ENCODE measurements at places on chromosomes 12 and 14. TPM values are rescaled to one million over a fixed set of nuclear protein-coding genes. Genes with fewer than 3 reads are reported as not detected.
A peak's percentile ranks its signal among the peaks of the same experiment; 100 is the strongest.

DNA sequence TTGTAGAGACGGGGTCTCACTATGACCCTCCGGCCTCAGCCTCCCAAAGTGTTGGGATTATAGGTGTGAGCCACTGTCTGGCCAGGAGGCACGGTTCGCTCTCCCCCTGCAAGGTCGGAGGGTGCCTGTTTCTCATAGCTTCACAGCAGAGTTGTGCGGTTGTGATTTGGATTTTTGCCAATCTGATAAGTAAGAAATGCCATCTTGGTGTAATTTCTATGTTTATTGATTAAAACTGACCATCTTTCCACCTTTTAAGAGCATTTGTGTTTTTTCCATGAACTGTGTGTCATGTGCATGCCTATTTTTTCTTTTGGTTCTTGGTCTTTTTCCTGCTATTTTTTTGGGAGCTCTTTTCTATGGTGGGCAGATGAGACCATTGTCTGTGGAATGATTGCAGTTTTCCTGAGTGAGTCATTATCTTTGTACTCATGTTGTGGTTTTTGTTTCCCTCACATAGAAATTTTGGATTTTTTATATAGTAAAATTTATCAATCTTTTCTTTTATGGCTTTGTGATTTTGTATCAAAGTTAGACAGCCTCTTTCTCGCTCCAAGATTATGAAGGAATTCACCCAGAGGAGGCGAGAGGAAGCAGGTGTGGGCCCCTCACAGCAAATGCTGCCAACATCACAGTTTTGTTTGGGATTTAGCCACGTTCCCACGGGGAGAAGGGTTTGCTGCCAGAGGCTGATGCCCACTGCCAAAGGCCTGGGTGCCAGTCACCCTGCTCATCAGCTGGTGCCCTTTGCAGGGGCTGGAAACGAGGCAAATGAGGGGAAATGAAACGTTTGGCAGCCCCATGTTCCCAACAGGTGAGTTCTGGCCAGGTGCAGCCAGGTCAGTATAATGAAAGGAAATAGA lies 47.2 kb downstream of the RFX4 start:
- no peaks in the 10 kb centered on the region for H3K27me3 ChIP-seq
- no peak overlapping the region for H3K27ac ChIP-seq
- H3K4me1 ChIP-seq = no peaks in the 10 kb centered on the region
- no peak for DNase-seq
- H3K4me3 ChIP-seq = no peak overlapping the region
- H3K36me3 ChIP-seq = no peaks in the 10 kb centered on the region

GRCh38 chr12:64678248-64678647 lies 68.0 kb downstream of the RASSF3 start:
- no peak overlapping the region for H3K27ac ChIP-seq
- no peaks in the 10 kb centered on the region for H3K27me3 ChIP-seq
- no peak overlapping the region for H3K4me3 ChIP-seq
- no peaks in the 10 kb centered on the region for H3K4me1 ChIP-seq
- no peak for DNase-seq

DNA sequence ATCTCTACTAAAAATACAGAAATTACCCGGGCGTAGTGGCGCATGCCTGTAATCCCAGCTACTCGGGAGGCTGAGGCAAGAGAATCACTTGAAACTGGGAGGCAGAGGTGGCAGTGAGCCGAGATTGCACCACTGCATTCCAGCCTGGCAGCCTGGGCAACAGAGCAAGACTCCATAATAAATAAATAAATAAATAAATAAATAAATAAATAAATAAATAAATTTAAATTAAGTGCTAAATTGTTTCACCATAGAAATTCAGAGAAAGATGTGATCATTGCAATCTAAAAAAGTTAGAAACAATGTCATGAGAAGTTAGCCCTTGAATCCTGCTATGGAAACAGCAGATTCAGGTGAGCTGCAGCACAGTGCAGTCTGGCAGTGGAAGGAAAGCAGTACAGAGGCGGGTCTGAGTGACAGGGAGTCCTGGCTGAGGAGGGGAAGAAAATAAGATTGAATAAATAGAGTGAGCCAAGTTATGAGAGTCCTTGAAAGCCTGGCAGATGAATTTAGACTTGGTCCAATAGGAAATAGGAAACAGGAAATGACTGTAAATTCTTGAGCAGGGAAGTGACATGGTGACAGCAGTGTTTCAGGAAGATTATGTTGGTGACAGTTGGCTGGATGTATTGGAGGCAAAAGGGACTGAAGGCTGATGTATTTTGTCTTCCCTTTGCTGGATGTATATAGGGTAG lies 241.5 kb downstream of the GXYLT1 start:
- no peaks in the 10 kb centered on the region for H3K4me1 ChIP-seq
- no peak for DNase-seq
- H3K36me3 ChIP-seq = no peaks in the 10 kb centered on the region
- no peaks in the 10 kb centered on the region for H3K27me3 ChIP-seq
- no peak overlapping the region for H3K27ac ChIP-seq

DNA sequence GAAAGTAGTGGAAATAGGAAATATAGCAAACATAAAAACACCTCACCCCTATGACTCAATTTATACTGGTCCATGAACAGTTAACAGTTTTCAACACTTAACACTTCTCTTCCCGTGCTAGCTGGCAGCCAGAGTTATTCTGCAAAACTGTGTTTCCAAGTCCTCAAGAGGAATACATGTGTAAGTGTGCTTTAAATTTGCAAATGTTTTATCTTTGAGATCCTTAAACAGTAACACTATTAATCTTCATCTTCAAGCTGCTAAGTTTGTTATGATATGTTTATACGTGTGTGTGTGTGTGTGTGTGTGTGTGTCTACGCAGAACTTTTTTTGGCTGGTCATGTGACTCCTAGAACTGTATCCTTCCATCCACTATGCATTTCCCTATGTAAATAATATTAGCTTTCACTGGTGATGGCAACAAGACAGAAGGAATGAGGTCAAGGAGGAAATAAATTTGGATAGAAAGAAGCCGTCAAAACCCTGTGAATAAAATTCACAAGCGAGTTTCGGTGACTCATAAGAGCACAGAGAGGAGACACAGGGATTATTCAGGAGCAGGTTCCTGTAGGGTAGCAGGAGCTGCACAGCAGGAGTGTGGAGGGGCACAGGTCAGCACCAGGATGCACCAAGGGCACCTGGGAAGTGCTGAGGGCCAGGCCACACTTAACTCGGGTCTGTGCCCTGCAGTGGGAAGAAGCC lies 105.9 kb upstream of the ETV6 start:
- H3K27me3 ChIP-seq = no peaks in the 10 kb centered on the region
- DNase-seq = no peak
- no peak overlapping the region for H3K4me3 ChIP-seq
- no peaks in the 10 kb centered on the region for H3K4me1 ChIP-seq
- no peak overlapping the region for H3K27ac ChIP-seq

- no peak for DNase-seq
- H3K36me3 ChIP-seq = no peaks in the 10 kb centered on the region
- H3K4me1 ChIP-seq = no peaks in the 10 kb centered on the region
- no peak overlapping the region for H3K27ac ChIP-seq
- no peaks in the 10 kb centered on the region for H3K27me3 ChIP-seq
These were observed 180.3 kb downstream of the HELB start for GRCh38 chr12:66482351-66483203.

- no peaks in the 10 kb centered on the region for H3K27me3 ChIP-seq
- H3K27ac ChIP-seq = no peak overlapping the region
- no peak for DNase-seq
- no peaks in the 10 kb centered on the region for H3K4me1 ChIP-seq
These were observed 388.6 kb downstream of the CCDC91 start for GRCh38 chr12:28578833-28579252.

- H3K36me3 ChIP-seq = no peaks in the 10 kb centered on the region
- H3K4me3 ChIP-seq = no peak overlapping the region
- no peaks in the 10 kb centered on the region for H3K27me3 ChIP-seq
These were observed 8.4 kb upstream of the SFSWAP start for GRCh38 chr12:131702573-131702877.

GRCh38 chr12:53051058-53051880 lies 1.4 kb downstream of the TNS2 start:
- peak; percentile 92 for DNase-seq
- no peaks in the 10 kb centered on the region for H3K4me1 ChIP-seq
- H3K27ac ChIP-seq = peak overlapping the region; percentile 98
- peaks cover 9% of the 10 kb centered on the region for H3K36me3 ChIP-seq

DNA sequence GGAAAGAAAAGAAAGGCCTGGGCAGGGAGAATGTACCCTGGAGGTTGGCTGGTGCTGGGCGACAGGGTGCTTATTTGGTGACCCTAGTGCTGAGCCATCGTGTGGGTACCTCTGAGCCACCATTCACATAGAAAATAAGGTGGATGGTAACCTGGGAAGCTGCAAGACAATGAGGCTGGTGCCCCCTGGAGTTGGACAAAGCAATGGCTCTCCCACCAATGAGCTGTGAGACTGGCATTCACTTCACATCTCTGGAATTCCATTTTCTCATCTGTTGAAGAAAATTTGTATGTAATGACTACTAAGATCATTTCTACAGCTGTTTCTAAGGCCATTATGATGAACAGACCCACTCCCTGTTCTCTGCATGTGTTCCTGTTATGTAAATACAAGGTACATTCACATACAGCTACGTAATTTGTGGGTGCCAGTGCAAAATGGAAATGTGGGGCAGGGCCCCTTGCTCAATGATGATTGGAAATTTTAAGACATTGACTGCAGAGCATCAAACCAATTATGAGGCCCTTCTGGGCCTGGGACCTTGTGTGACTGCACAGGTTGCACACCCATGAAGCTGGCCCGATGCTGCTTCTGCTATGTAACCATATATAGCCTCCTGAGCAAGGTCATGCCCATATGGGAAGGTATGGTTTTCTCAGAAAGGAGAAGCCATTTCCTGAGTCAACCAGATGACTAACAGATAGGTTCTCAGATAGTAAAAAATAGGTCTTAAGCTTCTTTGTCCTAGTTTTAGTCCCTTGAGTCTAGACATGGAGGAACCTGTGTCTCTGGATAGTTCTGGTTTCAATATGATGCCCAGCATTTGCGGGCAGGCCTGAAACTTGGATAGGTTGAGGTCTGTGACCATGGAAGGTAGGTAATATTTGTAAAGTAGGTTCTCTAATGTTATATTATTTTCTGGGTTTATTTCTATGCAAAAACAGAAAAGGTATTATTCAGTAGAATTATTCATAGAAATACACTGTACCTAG lies 63.4 kb upstream of the IGF1 start:
- no peaks in the 10 kb centered on the region for H3K27me3 ChIP-seq
- no peaks in the 10 kb centered on the region for H3K4me1 ChIP-seq
- H3K36me3 ChIP-seq = no peaks in the 10 kb centered on the region
- H3K4me3 ChIP-seq = no peak overlapping the region
- DNase-seq = no peak

GRCh38 chr12:121799156-121799841 lies 4.5 kb upstream of the SETD1B start:
- H3K4me3 ChIP-seq = peak overlapping the region; percentile 65
- H3K27me3 ChIP-seq = no peaks in the 10 kb centered on the region
- H3K4me1 ChIP-seq = peaks cover 46% of the 10 kb centered on the region
- H3K36me3 ChIP-seq = no peaks in the 10 kb centered on the region
- peak overlapping the region; percentile 100 for H3K27ac ChIP-seq

GRCh38 chr14:72701237-72701565 lies 192.7 kb downstream of the DPF3 start:
- H3K27ac ChIP-seq = no peak overlapping the region
- H3K4me3 ChIP-seq = no peak overlapping the region
- no peaks in the 10 kb centered on the region for H3K36me3 ChIP-seq
- H3K27me3 ChIP-seq = no peaks in the 10 kb centered on the region
- DNase-seq = no peak

GRCh38 chr12:78120866-78121560 lies 290.3 kb downstream of the NAV3 start:
- no peak overlapping the region for H3K4me3 ChIP-seq
- H3K27ac ChIP-seq = no peak overlapping the region
- no peaks in the 10 kb centered on the region for H3K4me1 ChIP-seq
- DNase-seq = no peak
- H3K36me3 ChIP-seq = no peaks in the 10 kb centered on the region

DNA sequence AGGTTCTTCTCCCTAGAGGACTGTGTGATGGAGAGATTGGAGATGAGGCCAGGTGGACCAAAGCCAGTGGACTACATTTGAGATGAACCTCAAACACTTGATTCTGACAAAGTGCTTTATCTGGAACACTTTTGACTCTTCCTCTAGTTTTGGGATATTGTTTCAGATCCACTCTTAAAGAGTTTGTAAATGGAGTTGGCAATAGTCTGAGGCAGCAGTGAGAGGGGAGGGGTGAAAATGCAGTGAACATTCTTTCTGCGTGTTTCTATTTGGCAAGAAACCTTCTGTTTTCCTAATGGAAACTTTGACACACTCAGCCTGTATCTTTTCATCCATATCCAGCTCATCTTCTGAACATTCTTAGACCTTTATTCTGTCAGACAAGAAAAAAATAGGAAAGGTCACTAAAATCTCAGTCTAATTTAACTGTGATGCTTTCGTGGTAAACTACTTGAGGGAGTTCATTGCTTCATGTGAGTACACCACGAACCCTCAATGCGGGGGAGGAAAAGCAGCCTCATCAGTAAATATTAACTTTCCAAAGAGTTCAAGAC lies 57.4 kb upstream of the KCNJ8 start:
- no peaks in the 10 kb centered on the region for H3K4me1 ChIP-seq
- no peaks in the 10 kb centered on the region for H3K36me3 ChIP-seq
- DNase-seq = no peak
- no peaks in the 10 kb centered on the region for H3K27me3 ChIP-seq
- no peak overlapping the region for H3K4me3 ChIP-seq

DNA sequence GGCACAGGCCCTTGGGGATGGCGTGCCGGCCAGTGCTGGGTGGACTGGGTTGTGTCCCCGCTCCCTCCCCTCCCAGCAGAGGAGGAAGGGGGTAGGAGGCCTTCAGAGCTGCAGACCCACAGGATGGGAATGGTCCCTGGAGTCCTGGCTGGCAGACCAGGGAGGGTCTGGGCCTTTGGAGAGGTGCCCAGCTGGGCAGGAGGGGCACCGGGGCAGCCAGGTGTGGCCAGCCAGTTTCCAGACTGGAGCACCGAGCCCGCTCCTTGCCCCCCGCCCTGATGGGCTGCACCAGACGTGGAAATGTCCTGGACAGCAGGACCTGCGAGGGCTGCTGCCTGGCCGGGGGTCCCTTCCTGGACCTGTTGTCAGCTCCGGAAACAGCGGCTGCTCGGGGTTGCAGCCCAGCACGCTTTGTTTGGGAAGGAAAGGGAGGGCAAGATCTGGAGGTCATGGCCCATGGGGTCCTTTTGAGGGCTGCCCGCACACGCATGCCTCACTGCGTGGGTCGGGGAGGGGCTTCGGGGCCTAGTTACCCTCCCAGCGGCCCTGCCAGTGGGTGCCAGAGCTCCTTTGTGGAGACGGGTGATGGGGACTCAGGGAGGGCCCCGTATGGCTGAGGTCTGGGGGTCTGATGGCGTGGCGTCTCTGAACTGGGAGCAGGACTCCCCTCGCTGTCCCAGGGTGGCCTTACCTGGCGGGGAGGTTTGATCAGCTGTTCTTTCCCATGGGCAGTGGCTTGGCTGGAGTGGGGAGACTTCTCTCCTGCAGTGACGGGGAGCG lies 9.1 kb downstream of the KIF26A start:
- H3K27me3 ChIP-seq = no peaks in the 10 kb centered on the region
- H3K27ac ChIP-seq = no peak overlapping the region
- no peaks in the 10 kb centered on the region for H3K4me1 ChIP-seq
- no peaks in the 10 kb centered on the region for H3K36me3 ChIP-seq

GRCh38 chr12:32566663-32567295 lies 112.3 kb upstream of the DNM1L start:
- H3K27me3 ChIP-seq = no peaks in the 10 kb centered on the region
- H3K4me1 ChIP-seq = no peaks in the 10 kb centered on the region
- H3K4me3 ChIP-seq = no peak overlapping the region
- no peaks in the 10 kb centered on the region for H3K36me3 ChIP-seq

Gene PHETA1
- total RNA-seq = 8.4 TPM

Gene DIO2
- total RNA-seq = not detected

Gene ZBTB42
- 10.7 TPM for total RNA-seq

Gene CLEC4C
- total RNA-seq = not detected

Gene NGB
- not detected for total RNA-seq

Gene ANO4
- total RNA-seq = not detected

Gene SPATS2
- total RNA-seq = 5.2 TPM
